NCI-H187 treated with DMSO at 0.1 percent for 48 hours (cell line): ENCODE measurements at places on chromosomes 6 and 20.

DNA sequence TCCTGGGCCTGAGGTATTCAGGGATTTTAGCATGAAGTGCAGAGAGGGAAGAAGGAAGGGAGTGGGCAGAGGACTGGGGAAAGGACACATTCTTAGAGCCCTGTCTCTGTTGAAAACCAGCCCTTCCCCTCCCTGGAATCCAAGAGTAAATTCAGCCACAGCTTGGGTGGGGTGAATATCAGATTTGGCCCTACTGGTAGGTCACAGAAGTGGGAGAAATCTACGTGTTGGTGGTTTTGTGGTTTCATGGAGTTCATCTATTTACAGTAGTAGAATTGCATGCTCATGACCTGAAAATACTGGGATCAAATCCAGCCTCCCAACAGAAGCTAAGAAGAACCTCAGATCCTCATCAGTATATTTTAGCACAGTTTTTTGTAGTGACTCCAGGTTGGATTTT lies 404.4 kb downstream of the BMP2 start:
- DNase-seq, result no peak

- DNase-seq, result no peak
These were observed 25.4 kb downstream of the HLA-F start for GRCh38 chr6:29748391-29749307.

GRCh38 chr6:11810854-11811643 lies 32.4 kb upstream of the ADTRP start:
- no peak for DNase-seq

- no peak for DNase-seq
These were observed 197.1 kb upstream of the PLN start for GRCh38 chr6:118350881-118351430.

DNA sequence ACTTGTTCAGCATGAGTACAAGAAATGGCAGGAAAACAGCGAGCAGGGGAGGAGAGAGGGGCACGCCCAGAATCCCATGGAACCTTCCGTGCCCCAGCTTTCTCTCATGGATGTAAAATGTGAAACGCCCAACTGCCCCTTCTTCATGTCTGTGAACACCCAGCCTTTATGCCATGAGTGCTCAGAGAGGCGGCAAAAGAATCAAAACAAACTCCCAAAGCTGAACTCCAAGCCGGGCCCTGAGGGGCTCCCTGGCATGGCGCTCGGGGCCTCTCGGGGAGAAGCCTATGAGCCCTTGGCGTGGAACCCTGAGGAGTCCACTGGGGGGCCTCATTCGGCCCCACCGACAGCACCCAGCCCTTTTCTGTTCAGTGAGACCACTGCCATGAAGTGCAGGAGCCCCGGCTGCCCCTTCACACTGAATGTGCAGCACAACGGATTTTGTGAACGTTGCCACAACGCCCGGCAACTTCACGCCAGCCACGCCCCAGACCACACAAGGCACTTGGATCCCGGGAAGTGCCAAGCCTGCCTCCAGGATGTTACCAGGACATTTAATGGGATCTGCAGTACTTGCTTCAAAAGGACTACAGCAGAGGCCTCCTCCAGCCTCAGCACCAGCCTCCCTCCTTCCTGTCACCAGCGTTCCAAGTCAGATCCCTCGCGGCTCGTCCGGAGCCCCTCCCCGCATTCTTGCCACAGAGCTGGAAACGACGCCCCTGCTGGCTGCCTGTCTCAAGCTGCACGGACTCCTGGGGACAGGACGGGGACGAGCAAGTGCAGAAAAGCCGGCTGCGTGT lies 11.6 kb downstream of the TNFAIP3 start:
- no peak for DNase-seq
